ENCODE measurements at places on chromosomes 16 and 17.

DNA sequence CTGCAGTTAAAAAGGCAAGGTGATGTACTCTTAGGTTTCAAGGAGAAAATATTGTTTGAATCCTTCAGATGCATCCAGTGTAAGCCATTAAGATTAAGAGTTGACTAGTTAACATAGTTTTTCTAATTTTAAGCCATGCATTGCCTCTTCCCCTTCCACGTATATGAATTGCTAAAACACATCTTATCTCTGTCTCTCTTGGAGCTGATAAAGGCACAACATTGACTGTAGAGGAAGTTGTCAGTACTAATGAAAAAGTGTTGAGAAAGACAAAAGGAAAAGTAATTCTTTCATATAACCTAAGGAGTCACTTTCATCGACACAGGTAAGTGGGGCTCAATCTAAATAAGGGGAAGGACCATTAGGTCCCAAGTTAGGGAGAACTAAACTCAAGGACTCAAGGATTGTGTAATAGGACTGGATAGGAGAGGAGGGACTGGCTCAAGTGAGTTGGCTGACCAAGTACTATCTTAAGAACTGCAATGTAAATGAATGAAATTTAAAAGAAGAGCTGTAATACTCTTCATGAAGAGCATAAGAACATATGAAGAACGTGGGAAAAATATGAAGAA is 55.6 kb downstream of the GRB7 start:
- DNase-seq: no peak

GRCh38 chr17:61284174-61284573 is 115.5 kb upstream of the TBX2 start:
- DNase-seq: no peak

GRCh38 chr17:43126911-43127290 is 1.7 kb upstream of the BRCA1 start:
- DNase-seq: no peak

- DNase-seq: no peak
Observed at GRCh38 chr17:7932483-7932891, 481 bp downstream of the CNTROB start.

- no peak for DNase-seq
Observed at GRCh38 chr16:56603589-56603988, 4.8 kb upstream of the MT2A start.

DNA sequence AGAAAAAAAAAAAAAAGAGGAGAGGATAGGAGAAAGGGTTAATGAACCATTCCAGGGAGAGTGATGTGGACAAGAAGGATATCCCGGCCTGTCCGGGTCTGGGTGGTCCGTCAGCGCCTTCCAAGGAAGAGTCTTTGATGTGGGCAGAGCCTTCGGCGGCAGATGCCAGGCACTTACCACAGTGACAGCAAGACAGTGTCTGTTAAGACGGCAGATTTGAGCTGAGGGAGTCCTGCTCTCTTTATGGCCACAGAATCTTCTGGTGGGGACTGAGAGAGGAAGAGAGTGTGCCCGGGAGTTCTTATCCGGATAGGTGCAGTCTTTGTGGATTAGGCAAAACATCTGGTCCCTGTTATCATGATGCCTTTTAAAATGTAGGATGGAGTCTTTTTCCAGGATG is 95.2 kb downstream of the ZDHHC7 start:
- DNase-seq: no peak

DNA sequence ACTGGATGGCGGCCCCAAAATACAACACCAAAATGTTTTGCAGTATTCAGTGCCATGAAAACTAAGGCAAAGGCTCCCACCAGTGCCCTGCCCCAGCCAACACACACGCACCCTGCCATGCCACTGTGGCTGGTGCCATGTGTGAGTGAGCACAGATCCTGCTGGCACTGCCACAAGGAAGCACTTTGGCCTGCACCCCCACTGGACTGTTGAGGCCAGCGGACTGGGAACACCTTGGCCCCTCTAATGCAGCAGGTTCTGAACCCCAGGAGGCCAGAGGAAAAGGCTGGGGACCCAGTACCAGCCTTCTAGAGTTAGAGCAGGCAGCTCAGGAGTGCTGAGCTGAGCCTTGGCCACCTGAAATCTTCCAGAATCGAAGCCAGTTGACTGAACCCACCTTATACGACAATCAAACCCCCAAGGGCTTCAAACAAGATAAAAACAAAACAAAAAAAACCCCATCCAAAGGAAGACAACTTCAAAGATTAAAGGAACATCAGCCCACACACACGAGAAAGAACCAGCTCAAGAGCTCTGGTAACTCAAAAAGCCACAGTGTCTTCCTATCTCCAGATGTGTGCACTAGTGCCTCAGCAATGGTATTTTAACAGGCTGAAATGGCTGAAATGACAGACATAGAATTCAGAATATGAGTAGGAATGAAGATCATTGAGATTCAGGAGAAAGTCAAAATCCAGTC is 21.5 kb downstream of the NLRP1 start:
- no peak for DNase-seq

- no peak for DNase-seq
Observed at GRCh38 chr17:13393841-13394710, 207.7 kb downstream of the HS3ST3A1 start.

DNA sequence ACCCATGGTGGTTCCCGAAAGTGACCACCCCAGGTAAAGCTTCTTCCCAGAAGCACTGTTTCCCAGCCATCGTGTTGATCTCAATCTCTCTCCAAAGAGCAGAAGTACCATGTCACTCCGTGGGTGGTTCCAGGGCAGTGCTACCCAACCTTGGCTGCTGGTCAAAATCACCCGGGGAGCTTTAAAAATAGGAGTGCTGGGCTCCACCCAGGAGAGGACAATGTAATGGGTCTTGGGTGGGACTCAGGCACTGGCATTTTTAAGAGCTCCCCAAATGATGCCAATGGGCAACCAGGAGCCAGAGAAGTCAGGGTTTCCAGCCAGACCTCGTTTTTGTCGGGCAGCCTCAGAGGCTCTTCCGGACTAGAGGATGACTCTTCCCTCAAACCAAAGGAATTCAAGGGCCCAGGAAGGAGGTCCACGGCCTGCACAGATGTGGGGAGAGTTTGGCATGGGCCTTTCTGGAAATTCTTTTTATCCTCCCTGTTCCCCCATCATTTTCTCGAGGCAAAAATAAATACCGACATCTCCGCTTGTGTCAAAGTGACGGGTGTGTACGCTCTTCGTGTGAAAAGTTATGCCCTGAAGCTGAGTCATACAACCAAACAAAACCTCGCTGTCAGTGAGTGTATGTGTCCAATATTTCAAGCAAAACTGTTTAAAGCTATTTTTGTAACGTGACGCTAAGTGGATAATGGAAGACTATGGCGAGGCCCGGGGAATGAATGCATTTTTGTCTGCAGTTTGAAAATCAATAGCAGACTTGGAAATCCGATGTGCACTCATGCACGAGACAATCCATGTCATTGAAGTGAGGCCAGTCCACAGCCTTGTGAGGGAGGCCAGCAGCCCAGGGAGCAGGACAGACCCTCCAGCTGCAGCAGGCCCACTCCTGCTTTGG is 364.1 kb downstream of the FOXL1 start:
- DNase-seq: no peak

DNA sequence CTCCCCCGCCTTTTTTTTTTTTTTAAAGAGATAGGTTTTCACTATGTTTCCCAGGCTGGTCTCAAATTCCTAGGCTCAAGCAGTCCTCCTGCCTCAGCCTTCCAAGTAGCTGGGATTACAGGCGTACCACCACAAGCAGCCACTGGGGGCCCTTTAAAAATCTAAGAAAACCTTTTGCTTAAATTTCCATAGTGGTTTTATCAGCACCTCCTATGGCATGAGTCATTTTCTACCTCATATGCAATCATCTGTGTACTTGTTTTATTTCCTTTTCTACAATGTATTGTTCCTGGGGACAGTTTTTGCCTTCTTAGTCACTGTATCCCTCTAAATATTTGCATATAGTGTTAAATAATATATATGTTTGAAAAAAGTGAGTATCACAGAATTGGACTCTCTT is 29.2 kb downstream of the GNA13 start:
- DNase-seq: no peak

DNA sequence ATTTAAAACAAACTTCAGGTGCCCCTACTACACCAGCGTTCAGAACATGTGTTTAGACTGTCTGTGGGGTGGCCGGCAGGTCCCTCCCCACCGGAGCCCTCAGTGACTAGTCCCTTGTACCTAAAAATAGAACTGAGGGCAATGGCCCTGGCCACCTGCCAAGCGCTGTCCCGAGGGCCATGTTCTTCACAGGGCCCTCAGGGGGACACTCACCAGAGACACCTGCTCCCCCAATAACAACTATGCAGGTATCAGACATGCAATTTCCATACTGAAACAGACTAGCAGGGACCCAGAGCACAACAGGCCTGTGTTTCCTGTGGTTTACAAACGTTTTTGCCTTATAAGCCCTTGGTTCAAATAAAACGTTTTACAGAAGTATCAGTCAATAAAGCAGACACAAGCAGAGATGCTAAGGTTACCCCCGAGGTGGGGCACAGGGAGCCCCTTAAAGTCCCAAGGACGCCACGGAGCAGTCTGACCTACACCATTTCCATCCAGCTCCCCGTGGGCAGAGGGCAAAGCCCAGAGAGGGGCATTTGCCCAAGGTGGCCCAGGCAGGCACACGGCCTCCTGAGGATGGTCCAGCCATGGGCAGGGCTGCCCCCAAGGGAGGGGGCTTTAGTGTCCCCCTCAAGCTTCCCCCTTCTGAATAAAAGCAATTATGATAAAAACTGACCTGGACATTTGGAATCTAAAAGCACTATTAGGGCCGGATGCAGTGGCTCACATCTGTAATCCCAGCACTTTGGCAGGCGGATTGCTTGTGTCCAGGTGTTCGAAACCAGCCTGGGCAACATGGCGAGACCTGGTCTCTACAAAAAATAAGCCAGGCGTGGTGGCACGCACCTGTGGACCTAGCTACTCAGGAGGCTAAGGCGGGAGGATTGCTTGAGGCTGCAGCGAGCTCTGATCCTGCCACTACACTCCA is 896 bp upstream of the MYLK3 start:
- DNase-seq: no peak

DNA sequence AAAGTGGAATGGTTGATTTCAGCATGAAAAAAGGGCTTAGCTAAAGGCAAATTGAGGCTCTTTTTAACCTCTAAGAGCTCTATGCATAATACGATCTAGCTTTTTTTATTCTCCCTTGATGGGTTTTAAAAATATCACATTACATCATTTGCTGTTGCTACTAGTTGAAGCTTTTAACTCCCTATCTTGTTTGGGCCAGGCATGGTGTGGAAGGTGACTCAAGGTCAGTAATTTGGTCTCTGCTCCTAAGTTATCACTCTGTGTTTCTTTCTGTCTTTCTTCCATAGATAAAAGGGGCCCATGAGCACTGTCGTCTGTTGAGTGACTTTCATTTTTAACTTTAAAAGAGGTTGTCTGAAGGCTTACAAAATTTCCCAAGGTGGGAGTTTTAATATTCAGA is 58.1 kb upstream of the GOT2 start:
- DNase-seq: no peak

- no peak for DNase-seq
Observed at GRCh38 chr17:32684087-32684958, 192.6 kb downstream of the MYO1D start.

DNA sequence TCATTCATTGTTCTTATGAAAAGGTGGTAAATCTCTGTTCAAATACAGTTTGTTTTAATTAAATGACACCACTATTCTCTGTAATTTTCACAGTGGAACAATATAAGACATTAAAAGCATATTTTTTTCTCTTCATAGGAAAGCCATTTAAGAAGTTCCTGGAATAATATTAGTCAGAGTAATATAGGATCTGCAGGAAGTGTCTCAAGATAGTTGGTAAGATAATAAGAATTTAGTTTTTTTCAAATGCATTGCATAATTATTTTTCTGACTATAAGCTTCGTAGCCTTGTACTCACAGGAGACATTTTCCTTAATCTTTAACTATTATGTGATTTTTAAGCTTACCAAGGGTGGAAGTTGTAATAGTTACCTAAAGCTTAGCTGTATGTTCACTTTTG is 16.9 kb downstream of the STXBP4 start:
- no peak for DNase-seq

- DNase-seq: no peak
Observed at GRCh38 chr17:27782791-27783206, 17.5 kb downstream of the NOS2 start.

DNA sequence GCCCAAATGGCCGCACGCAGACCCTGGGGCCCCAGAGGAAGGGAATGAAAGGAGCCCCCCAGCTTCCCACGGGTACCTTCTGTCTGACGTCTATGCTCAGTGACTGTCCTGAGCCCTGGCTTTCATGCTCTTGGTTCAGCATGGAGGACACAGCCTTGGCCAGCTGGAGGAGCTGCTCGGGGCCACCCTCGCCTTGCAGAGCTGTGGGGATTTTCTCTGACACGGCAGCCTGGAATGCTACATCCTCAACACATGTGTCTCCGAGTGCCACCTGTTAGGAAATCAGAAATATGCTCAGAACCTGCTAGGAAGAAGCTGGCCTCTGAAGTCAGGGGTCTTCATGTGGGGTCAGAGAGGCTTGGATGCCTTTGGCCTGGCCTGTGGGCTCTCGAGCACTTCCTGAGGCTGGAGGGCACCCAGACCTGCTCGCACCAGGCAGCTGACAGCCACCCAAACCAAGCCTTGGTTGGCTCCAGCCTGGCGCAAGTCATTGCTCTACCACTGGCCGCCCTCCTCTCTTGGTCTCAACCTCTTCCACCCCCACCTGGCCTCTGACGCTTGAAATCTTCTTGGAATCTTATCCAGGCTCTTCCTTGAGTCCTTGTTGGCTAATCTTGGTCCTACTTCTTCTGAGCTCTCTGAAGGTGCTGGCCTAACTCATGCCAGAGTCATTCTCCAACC is 63.7 kb upstream of the BCO1 start:
- no peak for DNase-seq

- DNase-seq: no peak
Observed at GRCh38 chr16:19073863-19074262, 6.4 kb downstream of the COQ7 start.

- no peak for DNase-seq
Observed at GRCh38 chr17:61409301-61410112, 9.9 kb downstream of the TBX2 start.

GRCh38 chr16:58031016-58031800 is 5.7 kb downstream of the MMP15 start:
- no peak for DNase-seq

GRCh38 chr17:17710728-17711541 is 29.7 kb downstream of the RAI1 start:
- DNase-seq: no peak

- no peak for DNase-seq
Observed at GRCh38 chr17:70286391-70286790, 117.1 kb downstream of the KCNJ2 start.

DNA sequence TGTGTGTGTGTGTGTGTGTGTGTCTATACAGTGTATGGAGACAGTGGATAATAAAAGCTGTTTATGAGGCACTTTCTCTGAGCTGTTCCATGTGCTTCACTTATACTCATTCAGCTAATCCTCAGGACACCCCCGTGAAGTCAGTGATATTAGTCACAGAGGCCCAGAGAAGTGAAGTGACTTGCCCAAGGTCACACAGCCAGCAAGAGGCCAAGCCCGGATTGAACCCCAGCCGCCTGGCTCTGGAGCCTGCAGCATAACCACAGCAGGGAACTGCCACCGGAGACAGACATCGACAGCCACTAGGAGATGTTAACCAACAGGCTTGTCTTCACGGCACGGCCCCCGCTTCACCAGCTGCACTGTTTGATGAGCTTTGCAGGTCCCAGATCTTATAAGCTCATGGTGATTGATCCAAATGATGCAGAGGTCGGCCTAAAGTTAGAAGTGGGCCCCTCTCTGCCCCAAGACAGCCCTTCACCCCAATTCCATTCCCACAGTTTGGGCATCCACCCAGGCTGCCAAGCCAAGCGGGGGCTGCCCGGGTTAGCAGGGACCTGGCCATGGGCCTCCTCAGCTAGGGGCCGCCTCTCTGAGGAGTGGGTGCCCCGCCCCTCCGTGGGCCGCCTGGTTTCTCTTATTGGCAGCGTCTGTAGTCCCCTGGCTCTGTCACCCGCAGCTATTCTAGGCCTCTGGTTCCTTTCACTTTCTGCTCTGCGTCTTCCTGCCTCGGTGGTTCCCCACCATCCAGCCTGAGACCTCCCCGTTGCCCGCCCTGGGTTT is 30.9 kb downstream of the SOCS1 start:
- peak; percentile 86 for DNase-seq

Data from stimulated activated CD4-positive, alpha-beta T cell treated with anti-CD3 and anti-CD28 coated beads, TNF-alpha, amount 100 ng/mL, for 48 hours (primary cell).